ENCODE measurements at places on chromosomes 1 and 21.
A peak's percentile ranks its signal among the peaks of the same experiment; 100 is the strongest.

DNA sequence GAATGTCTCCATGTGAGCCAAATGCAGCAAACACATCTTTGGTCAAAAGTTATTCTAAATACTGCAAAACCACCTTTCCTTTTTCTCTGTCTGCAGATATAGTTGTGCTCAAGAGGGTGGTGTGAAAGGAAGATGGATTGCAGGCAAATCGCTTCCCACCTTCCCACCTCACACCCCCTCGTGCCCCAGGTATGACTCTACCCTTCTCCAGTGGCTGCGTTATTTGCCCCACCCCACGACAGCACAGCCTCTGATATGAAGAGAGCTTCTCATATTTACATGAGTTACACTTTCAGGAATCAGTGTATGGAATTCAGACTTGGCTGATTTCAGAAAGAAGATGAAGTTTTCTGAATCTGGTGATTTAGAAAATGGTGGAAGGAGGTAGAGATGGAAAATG lies 5.8 kb downstream of the TRIM58 start:
- DNase-seq, result no peak

GRCh38 chr1:183310753-183311479 lies 107.3 kb downstream of the NMNAT2 start:
- DNase-seq, result no peak

- DNase-seq, result no peak
Measured at GRCh38 chr1:76835203-76835602, 32.1 kb upstream of the ST6GALNAC5 start.

- DNase-seq, result no peak
Measured at GRCh38 chr21:46503922-46504550, 45.3 kb downstream of the DIP2A start.

DNA sequence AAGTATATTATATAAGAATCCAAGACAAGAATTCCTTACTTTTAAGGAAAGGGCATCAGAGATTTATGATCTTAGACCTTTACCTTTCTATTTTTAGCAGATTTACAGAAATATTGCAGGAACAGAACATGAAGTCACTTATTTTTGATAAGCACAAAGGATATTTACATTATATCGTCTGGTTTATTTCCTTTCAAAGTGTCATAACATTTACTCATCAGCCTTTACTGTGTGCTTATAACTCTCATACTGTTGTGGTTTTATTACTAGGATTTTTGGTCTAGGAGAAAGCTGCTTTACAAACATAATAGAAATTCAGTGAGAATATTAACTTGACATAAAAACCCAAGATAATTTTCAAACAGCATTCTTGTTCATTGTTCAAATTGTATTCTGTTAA lies 47.6 kb downstream of the APP start:
- DNase-seq, result no peak

DNA sequence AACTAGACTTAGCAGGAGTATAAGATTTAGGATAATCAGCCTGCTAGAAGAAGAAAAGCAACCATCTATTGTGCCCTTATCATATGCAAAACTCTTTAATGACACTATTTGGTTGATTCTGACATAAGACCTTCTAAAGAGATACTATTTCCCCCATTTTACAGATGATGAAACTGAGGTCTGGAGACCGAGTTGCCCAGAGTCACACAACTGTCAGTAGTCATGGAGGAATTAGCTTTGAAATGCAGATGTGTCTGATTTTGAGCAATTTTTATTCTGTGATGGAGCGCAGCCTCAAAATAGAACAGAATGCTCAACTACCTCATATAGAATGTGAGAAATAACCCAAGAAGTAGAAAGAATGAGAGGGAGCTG lies 69.0 kb downstream of the CD58 start:
- DNase-seq, result no peak

DNA sequence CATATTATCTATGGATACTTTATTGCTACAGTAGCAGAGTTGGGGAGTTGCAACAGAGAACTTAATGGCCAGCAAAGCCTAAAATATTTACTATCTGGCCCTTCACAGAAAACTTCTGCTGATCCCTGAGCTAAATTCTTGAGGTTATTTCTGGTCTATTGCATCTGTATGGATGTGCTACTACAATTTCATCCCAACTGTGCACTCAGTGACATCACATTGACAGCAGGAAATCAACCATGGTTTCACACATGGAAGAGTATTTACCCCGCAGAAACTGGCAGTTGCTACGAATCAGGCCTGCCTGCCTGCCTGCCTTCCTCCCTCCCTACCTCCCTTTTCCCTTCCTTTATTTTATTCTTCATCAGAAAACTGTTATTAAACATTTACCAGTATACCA lies 12.1 kb downstream of the CLCA2 start:
- DNase-seq, result peak; percentile 27

GRCh38 chr1:240295811-240296210 lies 204.1 kb downstream of the FMN2 start:
- DNase-seq, result no peak

- no peak for DNase-seq
Measured at GRCh38 chr1:222288053-222288452, 259.9 kb downstream of the HHIPL2 start.

DNA sequence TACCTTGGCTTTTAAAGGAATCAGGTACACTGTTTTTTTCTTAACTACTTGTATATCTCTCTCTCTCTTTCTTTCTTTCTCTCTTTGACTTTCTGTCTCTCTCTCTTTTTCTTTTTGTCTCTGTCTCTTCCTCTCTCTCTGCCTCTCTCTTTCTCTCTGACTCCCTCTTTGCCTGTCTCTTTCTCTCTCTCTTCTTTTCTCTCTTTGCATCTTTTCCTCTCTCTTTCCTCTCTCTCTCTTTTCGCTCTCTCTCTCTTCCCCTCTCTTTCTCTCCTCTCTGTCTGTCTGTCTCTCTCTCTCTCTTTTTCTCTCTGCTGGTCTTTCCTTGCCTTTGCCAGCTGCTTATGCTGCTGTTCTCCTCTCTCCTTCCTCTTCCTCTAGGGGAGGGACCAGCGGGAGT lies 143.2 kb downstream of the TRIM33 start:
- no peak for DNase-seq

DNA sequence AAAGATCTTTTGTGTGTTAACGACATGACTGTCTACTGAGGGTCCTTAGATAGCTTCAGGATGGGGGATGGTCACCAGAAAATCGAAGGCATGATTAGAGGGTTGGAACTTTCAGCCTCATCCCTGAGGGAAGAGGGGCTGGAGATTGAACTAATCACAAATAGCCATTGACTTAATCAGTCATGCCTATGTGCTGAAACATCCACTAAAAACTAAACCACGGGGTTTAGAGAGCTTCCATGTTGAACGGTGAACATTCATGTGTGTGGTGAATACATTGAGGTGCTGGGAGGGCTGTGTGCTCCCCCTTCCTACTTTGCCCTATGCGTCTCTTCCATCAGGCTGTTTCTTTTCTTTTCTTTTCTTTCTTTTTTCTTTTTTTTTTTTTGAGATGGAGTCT lies 17.0 kb downstream of the RBP7 start:
- no peak for DNase-seq

DNA sequence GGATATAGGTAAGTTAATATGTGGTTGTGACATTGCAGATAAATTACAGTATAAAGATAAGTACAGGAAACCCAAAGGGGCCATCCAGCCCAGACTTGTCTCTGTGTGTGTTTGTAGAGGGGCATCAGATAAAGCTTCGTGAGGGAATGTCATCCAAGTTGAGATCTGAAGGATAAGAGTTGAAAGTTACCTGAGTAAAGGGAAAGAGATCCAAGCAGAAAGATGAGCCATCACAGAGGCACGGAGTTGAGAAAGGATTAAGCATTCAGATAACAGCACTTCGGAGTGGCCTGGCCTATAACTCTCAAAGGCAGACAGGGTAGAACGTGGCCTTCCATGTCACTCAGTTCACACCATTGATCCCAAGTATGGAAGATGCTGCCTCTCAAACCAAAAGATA lies 749.1 kb downstream of the ADGRL2 start:
- no peak for DNase-seq

DNA sequence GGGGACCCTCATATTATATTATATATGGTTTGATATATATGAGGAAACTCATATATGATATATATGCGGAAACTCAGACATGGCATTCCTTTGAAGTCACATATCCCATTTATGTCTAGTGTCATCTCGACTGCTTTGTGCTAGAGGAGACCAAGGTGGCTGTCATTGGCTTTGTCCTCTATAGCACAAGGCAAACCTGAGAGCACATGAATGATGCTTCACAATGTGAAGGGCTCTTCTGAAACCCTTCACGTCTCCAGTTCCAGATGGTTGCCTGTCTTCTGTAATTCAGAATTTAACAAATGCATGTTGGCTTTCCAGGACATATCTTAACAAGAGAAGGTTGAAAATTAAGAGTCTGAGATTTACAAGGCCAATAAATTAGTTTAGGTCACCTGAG lies 303.6 kb downstream of the BARHL2 start:
- DNase-seq, result no peak

GRCh38 chr1:39086865-39087409 lies 60.8 kb downstream of the NDUFS5 start:
- DNase-seq, result no peak

GRCh38 chr1:2499986-2500596 lies 24.0 kb downstream of the PLCH2 start:
- DNase-seq, result no peak

GRCh38 chr1:22494943-22495579 lies 43.4 kb downstream of the ZBTB40 start:
- DNase-seq, result no peak

GRCh38 chr1:20476265-20477038 lies 9.6 kb downstream of the CAMK2N1 start:
- no peak for DNase-seq

DNA sequence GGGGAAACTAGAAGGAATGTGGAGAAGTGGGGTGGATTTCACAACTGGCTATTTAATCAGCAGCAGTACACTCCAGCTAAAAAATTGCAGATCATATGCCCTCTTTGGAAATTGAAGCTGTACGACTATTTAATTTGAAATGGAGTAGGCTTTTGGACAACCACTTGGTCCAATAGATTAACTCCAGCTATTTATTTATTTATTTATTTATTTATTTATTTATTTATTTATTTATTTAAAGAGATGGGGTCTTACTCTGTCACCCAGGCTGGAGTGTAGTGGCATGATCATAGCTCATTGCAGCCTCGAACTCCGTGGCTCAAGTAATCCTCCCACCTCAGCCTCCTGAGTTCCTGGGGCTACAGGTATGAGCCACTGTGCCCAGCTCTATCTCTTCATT lies 312.3 kb downstream of the KCNH1 start:
- DNase-seq, result no peak

DNA sequence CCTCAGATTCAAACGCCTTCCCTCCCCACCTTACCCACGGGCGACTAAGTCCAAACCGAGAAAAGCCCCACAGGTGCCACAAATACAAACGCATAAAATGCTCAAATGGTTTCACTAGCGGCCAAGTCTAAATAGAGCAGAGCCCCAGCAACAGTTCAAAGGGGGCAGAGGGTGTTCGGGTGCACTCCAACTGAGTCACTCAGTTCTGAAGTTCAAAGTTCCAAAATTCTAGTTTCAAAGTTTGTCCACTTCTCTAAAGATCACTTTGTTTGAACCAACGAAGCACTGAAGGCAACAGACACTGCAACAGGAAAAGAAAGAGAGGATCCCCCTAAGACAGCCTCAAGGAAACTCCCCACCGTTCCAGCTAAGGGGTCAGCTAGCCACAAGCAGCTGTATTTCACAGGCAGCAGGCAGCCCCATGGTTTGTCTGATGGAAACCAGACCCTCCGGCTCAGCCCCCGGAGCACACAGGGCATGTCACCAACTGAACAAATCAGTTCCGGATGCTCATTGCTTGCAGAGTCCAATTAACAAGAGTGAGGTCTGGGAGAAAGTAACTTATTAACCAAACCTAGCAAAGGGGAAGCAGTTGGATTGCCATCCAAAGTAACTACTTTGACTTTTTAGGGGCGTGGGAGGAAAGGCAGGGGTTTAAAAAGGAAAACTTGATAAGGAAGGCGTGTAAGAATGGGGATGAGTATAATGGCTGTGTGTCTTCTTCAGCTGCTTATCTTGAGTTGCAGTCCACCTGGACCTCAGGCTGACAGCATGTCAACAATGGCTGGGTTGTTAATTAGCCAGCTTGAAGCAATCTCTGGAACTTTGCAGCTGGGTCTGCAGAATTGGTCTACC lies 1423.9 kb upstream of the PRMT6 start:
- no peak for DNase-seq

- no peak for DNase-seq
Measured at GRCh38 chr1:31041529-31041928, 24.0 kb downstream of the PUM1 start.

GRCh38 chr1:237709355-237709754 lies 181.4 kb downstream of the ZP4 start:
- no peak for DNase-seq

GRCh38 chr1:192158181-192158580 lies at the start of gene RGS18:
Gene RGS18 (plus strand): TSS chr1:192158462. CDS start chr1:192158638, 176 bp downstream.
- no peak for DNase-seq

DNA sequence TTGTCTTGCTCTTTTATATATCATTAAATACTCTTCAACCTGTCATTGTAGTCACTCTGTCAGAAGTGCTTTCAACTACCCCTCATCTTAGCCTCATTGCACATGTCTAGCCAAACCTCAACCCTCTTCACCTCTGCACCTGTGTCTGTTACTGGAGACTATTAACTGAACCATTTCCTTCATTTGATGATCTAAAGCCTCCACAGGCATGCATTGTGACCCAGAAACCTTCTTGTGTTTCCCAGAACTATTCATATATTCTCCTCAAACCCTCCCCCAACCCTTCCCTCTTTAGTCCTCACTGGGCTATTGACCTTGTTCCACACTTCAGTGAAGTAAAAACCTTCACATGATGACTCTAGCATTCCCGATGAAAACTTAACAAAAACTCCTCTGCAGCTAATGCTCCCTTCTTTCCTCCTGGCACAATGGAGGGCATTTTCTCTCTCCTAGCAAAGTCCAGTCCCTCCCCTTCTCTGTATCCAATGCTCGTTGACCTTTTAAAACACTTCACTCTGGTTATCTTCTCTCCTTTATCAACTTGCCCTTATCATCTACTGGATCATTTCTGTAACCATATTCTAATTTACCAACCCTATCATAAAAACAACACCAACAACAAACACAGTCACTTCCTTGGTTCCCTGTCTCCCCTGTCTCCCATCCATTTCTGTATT lies 86.1 kb downstream of the BACH1 start:
- no peak for DNase-seq

DNA sequence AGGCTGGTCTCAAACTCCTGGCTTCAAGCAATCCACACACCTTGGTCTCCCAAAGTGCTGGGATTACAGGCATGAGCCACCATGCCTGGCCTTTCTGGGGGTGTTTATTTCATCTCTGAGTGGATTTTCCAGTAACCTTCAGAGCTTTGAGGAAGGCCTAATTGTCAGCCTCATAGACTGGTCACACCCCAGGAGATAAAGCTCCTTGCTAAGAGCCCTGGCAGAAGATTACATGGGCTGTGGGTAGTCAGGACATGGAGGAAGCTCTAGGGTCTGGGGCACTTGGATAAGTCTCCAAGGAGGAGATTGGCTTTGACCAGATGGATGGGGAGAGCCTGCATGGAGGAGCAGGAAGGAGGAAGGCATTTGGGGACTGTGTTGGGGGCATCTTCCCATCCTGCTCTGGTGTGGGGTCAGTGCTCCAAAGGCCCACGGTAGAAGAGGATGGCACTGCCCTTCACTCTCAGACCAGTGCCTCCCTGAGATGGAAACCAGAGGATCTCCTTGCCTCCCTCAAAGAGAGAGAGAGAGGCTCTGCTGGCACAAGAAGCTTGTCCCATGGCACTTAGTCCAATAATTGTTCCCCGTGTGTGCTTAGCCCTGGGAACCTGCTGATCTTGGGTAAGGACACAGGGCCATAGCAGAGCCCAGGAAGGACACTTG lies 14.7 kb upstream of the GSTM4 start:
- no peak for DNase-seq

Data from NCI-H2107 (cell line).